Stimulated activated CD8-positive, alpha-beta memory T cell treated with anti-CD3 and anti-CD28 coated beads, Interleukin-4, amount 100 ng/mL, for 1 hour (primary cell): ENCODE measurements at places on chromosomes 12 and 14.

GRCh38 chr12:50066402-50066801, 9.0 kb downstream of the ASIC1 start:
- no peak for DNase-seq

GRCh38 chr12:95326445-95326844, 108.8 kb downstream of the VEZT start:
- no peak for DNase-seq

DNA sequence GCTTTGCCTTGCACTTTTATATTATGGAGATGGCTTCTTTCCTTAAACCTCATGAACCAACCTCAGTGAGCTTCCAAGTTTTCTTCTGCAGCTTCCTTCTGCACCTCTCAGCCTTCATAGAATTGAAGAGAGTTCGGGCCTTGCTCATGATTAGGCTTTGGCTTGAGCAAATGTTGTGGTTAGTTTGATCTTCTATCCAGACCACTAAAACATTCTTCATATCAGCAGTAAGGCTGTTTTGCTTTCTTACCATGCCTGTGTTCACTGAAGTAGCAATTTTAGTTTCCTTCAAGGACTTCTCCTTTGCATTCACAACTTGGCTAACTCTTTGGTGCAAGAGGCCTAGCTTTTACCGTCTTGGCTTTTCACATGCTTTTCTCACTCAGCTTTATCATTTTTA, 125.4 kb downstream of the SNAPC1 start:
- no peak for DNase-seq

GRCh38 chr14:26121181-26121580, 476.7 kb downstream of the NOVA1 start:
- DNase-seq, result no peak

DNA sequence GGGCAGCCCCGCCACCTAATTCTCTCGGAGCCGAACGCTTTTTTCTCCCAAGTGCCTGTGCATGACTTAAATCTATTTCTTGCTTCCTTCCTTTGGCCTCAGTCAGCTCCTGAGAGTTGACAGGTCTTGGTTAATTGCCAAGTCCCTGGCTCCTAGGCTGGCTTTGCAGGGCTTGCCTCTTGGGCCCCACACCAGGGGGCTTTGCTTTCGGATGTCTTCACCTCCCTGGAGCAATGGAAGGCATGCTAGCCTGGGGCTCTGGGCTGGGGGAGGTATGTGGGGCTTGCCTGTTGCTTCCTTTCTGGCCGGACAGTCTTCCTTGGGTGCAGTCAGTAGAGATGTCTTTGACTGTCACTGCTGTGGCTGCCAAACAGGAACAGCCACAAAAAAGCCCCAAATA, 2.2 kb upstream of the KRT80 start:
- DNase-seq, result no peak

- no peak for DNase-seq
Measured at GRCh38 chr14:37230551-37231194, 32.9 kb downstream of the MIPOL1 start.

- no peak for DNase-seq
Measured at GRCh38 chr12:100382338-100382737, 25.5 kb downstream of the SLC17A8 start.

- DNase-seq, result no peak
Measured at GRCh38 chr12:52293926-52294325, 2.6 kb upstream of the KRT81 start.

GRCh38 chr14:58947156-58947555, 241.3 kb upstream of the DAAM1 start:
- no peak for DNase-seq

DNA sequence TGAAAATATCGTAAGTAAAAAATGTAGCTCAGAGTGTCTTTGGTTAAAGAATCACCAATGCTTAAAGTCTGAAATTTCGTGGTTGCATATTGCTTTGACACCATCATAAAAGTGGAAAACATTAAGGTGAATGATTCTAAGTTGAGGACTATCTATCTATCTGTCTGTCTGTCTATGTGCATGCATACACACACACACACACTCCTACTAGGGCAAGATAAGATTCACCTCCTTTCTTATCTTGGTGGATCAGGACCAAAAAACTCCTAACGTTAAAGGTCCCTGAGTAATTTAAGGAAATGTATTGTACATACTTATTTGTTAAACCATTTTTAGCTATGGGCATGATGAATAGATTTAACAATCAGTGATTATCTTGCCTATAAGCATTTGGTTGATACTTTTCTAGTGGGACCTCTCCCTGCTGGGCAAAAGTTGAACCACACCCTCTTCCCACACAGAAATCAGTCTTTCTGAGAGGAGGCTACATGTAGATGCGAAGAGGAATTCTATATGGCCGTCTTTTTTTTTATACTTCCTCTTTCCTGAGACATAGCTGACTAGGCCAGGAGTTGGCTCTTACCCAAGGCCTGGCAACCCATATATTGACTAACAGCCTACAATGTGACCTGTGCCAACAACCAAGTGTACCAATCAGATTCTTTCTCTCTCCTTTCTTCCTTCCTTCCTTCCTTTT, 19.3 kb upstream of the LLPH start:
- no peak for DNase-seq

DNA sequence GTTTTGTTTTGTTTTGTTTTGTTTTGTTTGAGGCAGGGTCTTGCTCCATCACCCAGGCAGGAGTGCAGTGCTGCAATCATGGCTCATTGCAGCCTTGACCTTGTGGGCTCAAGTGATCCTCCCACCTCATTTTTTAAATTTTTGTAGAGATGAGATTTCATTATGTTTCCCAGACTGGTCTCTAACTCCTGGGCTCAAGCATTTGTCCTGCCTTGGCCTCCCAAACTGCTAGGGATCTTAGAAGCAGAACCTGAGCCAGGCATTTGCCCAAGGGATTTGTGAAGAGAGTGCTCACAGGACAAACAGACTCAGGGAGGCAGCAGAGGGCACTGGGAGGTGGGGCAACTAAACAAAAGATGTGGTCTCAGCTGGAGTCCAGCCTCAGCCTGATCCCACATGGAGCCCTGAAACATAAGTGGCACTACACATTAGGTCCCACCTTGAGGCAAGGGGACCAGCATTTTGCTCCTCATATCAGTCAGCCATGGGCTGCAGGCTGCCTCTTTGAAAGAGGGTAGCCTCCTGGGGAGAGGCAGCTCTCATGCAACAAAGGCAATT, 86.2 kb upstream of the CMKLR1 start:
- DNase-seq, result no peak

GRCh38 chr12:26551385-26551784, 281.6 kb downstream of the ITPR2 start:
- no peak for DNase-seq

DNA sequence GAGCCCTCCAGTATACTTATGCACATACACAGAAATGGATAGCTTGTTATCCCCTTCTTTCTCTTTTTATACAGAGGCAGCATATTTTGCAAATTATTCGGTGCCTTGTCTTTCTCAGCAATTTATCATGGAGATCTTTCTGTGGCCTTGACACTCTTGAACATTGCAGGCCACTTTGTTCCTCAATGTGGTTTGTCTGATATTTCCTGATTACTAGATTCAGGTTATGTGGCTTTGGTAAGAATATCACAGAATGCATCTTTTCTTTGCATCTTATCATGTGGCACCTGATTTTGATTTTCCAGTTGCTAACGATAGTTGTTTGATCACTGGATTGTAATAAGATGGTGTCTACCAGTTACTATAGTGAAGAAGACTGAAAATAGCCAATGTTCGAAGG, 7.1 kb upstream of the SNRPF start:
- no peak for DNase-seq

GRCh38 chr14:26905229-26905628, 307.4 kb upstream of the NOVA1 start:
- DNase-seq, result no peak

DNA sequence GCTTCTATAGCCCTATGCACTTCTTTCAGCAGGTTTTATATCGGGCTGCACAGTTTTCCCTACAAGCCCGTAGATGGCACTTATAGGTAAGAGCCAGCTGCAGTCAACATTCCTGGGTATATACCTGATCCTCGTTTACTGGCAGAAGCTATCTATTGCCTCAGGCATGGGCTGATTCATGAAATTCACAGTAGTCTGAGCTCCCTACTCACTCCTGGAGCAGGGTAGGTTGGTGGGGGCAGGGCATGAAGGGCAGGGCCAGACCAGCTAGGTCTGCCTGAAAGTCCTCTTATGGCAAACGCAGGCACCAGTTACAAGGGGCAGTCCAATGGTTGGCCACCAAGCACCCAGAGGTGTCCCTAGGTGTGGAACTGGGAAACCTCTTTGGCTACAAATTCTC, 345.8 kb downstream of the RPS29 start:
- no peak for DNase-seq

DNA sequence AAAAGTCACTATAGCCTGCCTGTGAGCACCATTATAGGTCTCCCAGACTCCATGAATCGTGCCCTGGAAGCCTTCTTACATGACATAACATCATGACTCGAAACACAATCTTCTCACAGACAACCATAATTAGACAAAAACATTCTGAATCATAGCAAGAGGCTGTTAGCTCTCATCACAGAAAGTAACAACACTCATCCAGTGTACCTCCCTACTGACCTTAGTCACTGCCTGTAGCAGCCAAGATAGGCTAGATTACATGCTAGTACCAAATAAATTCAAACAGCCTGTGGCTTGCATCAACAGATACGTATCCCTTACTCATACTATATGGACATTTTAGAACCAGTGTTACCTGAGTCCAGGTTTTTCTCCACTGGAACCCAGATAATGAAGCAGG, 663.8 kb upstream of the FOXG1 start:
- DNase-seq, result no peak

DNA sequence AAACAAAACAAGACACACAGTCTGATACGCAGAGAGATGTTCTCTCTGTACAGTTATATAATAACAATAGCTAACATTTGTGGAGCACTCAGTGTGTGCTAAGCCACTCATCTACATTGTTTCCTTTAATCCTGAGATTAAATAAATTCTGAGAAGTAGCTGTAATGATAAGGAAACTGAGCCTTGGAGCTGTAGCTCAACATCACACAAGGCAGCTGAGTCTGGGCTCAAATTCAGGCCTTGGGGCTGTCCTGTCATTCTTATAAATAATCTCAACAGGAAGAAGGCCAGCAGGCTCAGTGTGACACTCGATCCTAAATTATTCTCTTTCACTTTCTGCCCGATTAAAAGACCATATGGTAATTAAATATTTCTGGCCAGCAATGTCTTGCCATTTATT, 24.5 kb downstream of the CDKN1B start:
- DNase-seq, result no peak

GRCh38 chr12:67655829-67656228, 7.3 kb downstream of the DYRK2 start:
- no peak for DNase-seq
